Esophagus squamous epithelium (tissue), 5 donors: ENCODE measurements at places on chromosomes 11 and 22.

- DNase-seq = no peak
Measured at GRCh38 chr11:1199751-1200610, 22.9 kb upstream of the MUC5B start.

DNA sequence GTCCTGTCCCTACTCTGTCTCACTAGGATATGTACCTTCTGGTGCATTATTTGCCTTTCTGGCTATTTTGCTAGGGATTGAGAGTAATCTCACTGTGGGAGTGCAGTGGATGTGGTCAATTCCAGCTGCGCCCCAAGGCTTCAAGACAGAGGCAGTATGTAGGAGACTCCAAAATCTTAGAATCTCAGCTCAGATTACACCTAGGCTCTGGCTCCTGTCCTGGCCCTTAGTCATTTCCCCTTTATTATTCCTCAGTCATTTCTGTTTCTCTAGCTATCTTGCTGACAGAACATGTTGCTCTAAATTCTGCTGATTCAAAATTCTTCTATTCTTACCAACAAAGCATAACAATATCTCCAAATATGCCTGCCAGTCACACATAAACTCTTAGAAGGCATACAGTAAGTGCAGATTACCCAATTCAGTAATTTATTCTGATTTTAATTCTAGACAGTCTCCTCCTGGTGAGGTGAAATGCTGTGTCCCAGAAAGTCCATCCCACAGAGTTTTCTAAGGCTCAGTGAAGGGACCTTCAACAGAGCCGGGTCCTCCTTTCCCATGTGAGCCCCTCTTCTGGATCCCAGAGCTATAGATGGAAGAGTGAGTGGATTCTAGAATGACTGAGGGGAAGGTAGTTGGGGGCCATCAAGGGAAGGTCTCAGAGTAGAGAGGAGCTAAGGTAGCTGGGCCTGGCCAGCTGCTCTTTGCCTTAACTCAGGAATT, 24.3 kb upstream of the GLYATL1 start:
- DNase-seq = no peak

GRCh38 chr11:134407321-134407828, 4.7 kb downstream of the B3GAT1 start:
- DNase-seq = no peak

GRCh38 chr11:110778343-110778742, 66.1 kb upstream of the ARHGAP20 start:
- no peak for DNase-seq

- DNase-seq = no peak
Measured at GRCh38 chr22:33873186-33873585, 47.1 kb downstream of the LARGE1 start.

DNA sequence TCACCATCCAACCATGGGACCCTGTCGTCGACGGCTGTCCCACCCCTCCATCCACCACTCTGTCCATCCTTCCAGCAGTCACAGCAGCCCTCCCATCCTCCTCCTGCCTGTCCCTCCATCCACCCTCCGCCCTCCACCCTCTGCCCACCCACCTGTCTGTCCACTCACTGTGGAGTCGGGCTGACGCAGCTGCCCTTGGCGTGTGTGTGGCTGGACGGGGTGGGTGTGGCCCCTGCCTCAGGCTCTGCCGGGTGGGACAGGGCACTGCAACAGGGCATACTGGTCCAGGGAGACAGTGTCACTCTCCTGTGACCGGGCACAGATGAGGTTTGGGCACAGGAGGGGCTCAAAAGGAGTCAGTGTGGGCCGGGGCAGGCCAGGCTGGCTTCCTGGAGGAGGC, 1.9 kb downstream of the PKP3 start:
- DNase-seq = no peak
